ENCODE measurements at places on chromosomes 2 and 18. TPM values are rescaled to one million over a fixed set of nuclear protein-coding genes. Genes with fewer than 3 reads are reported as not detected.

Gene DCC
- not detected for total RNA-seq

Gene UGT1A6
- total RNA-seq, result not detected

Gene C2orf81
- total RNA-seq, result 8.6 TPM

Gene FBLN7
- 1.2 TPM for total RNA-seq

Gene OR6B2
- not detected for total RNA-seq

Gene MAP3K20
- total RNA-seq, result 9.1 TPM

Gene DNAH7
- total RNA-seq, result 0.05 TPM

Gene TNFRSF11A
- total RNA-seq, result 0.41 TPM

- DNase-seq, result no peak
- no peaks in the 10 kb centered on the region for H3K4me1 ChIP-seq
- H3K27ac ChIP-seq, result no peak overlapping the region
- no peaks in the 10 kb centered on the region for H3K27me3 ChIP-seq
Observed at GRCh38 chr2:72121153-72121552, 26.5 kb downstream of the CYP26B1 start.

GRCh38 chr2:106139238-106139935 lies 54.7 kb downstream of the UXS1 start:
- H3K4me3 ChIP-seq, result no peak overlapping the region
- peaks cover 22% of the 10 kb centered on the region for H3K36me3 ChIP-seq
- no peaks in the 10 kb centered on the region for H3K27me3 ChIP-seq
- H3K4me1 ChIP-seq, result no peaks in the 10 kb centered on the region
- H3K27ac ChIP-seq, result no peak overlapping the region

DNA sequence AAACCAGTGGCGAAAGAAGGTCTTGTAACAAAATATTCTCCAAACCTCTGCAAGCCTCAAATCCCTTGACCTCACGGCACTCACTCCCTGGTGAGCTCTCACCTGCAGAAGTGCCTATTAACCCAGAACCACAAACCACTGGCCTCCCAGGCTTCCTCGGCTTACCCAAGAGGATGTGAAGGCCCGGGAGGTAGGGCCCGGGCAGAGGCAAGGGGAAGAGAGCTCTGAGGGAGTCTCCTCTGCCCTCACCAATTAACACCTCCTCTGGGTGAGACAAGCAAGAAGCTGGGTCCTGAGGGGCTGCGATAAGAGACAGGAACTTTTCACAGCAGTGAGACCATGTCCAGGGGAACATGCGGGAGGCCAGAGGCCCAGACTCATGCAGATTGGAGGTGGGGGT lies 53.7 kb downstream of the EMX1 start:
- H3K36me3 ChIP-seq, result no peaks in the 10 kb centered on the region
- H3K4me1 ChIP-seq, result no peaks in the 10 kb centered on the region
- H3K4me3 ChIP-seq, result no peak overlapping the region
- no peaks in the 10 kb centered on the region for H3K27me3 ChIP-seq
- DNase-seq, result no peak
- no peak overlapping the region for H3K27ac ChIP-seq

- H3K4me1 ChIP-seq, result peaks cover 27% of the 10 kb centered on the region
- H3K27me3 ChIP-seq, result no peaks in the 10 kb centered on the region
- no peaks in the 10 kb centered on the region for H3K36me3 ChIP-seq
- DNase-seq, result peak; percentile 41
- peak overlapping the region; percentile 33 for H3K4me3 ChIP-seq
Observed at GRCh38 chr2:62660087-62660486, 45.4 kb upstream of the EHBP1 start.

- DNase-seq, result no peak
- no peak overlapping the region for H3K27ac ChIP-seq
- no peaks in the 10 kb centered on the region for H3K4me1 ChIP-seq
- H3K4me3 ChIP-seq, result no peak overlapping the region
- no peaks in the 10 kb centered on the region for H3K27me3 ChIP-seq
Observed at GRCh38 chr2:126857502-126857901, 41.2 kb upstream of the TEX51 start.

- no peak overlapping the region for H3K27ac ChIP-seq
- no peak for DNase-seq
- peaks cover 14% of the 10 kb centered on the region for H3K36me3 ChIP-seq
- no peaks in the 10 kb centered on the region for H3K27me3 ChIP-seq
Observed at GRCh38 chr2:241894681-241895426, 25.3 kb downstream of the RTP5 start.

DNA sequence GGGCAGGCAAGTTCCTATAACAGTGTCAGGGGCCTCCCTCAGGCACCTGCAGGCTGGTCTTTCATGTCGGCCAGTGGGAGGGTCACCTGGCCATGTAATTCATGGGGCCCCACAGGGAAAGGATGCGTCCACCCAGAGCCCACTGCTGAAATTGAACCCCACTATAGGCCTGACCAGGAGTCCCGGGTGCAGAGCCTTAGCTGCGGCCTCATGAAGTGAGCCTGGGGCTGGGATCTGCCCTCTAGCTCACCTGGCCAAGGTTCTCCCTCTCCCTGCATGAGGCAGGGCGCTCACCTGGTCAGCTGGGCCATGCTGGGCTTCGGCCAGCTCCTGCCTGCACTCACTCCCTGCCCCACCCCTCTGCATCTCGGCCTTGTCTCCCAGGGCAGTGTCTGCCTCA lies 41.1 kb downstream of the C1QL2 start:
- H3K4me3 ChIP-seq, result no peak overlapping the region
- no peak overlapping the region for H3K27ac ChIP-seq
- H3K36me3 ChIP-seq, result no peaks in the 10 kb centered on the region
- no peak for DNase-seq
- H3K27me3 ChIP-seq, result no peaks in the 10 kb centered on the region
- H3K4me1 ChIP-seq, result no peaks in the 10 kb centered on the region

DNA sequence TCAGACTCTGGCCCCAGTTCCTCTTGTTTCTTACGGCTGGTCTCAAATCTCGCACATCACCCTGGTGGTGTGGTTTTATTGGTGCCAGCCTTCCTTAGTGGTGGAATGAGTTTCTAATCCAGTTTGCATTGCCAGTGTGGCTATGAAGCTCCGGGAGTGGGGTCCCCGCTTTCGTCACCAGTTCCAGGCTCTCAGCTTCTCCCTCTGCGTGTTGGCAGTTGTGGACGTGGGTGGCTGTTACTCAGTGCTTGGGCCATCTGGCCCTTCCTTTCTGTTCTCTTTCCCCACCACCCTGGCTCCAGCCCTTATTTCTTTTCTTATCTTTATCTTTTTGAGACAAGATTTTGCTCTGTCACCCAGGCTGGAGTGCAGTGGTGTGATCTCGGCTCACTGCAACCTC lies 30.1 kb downstream of the EFR3B start:
- H3K36me3 ChIP-seq, result no peaks in the 10 kb centered on the region
- H3K27me3 ChIP-seq, result no peaks in the 10 kb centered on the region
- no peak overlapping the region for H3K4me3 ChIP-seq
